ENCODE measurements at places on chromosomes 13 and 19. TPM values are rescaled to one million over a fixed set of nuclear protein-coding genes. Genes with fewer than 3 reads are reported as not detected.

The BBC3 gene
- 8.8 TPM for total RNA-seq

The CYP4F8 gene
- total RNA-seq: not detected

The PGLYRP1 gene
- total RNA-seq: not detected

The NUFIP1 gene
- 4.2 TPM for total RNA-seq

The RHPN2 gene
- 0.83 TPM for total RNA-seq

The PPP5C gene
- total RNA-seq: 39.9 TPM

The PSG4 gene
- not detected for total RNA-seq

The IQCN gene
- 0.52 TPM for total RNA-seq

The ZNF534 gene
- total RNA-seq: 0.63 TPM

The C1QTNF9 gene
- total RNA-seq: 0.83 TPM

The NKG7 gene
- 4.1 TPM for total RNA-seq

The RNF113B gene
- total RNA-seq: not detected

The ICAM5 gene
- 0.33 TPM for total RNA-seq

The CBY2 gene
- total RNA-seq: not detected

The NPHS1 gene
- not detected for total RNA-seq

The MEF2B gene
- not detected for total RNA-seq

The DMKN gene
- 5.5 TPM for total RNA-seq

The P2RY11 gene
- total RNA-seq: 8.6 TPM

The CAPN12 gene
- 0.83 TPM for total RNA-seq

The LNX2 gene
- total RNA-seq: 10.2 TPM

The PSG6 gene
- not detected for total RNA-seq

The ATP12A gene
- total RNA-seq: not detected

The CFAP97D2 gene
- not detected for total RNA-seq

The JSRP1 gene
- total RNA-seq: not detected

The ZNF418 gene
- total RNA-seq: 21.2 TPM

The CABP5 gene
- not detected for total RNA-seq

The SRRM5 gene
- 0.13 TPM for total RNA-seq

The LSR gene
- 12.8 TPM for total RNA-seq

The SIGLEC12 gene
- not detected for total RNA-seq

The CYSLTR2 gene
- total RNA-seq: 1.3 TPM

The IGFL2 gene
- total RNA-seq: not detected

The OR10H1 gene
- total RNA-seq: not detected

The HDGFL2 gene
- total RNA-seq: 43.0 TPM

The C5AR1 gene
- 32.6 TPM for total RNA-seq

The KLK10 gene
- total RNA-seq: not detected

The FBN3 gene
- total RNA-seq: not detected

The ERICH4 gene
- not detected for total RNA-seq

The CLEC17A gene
- total RNA-seq: not detected

The MAB21L1 gene
- 2.9 TPM for total RNA-seq

The OR4F17 gene
- not detected for total RNA-seq

The IGLON5 gene
- not detected for total RNA-seq

The SYT5 gene
- 1.7 TPM for total RNA-seq

The NTF4 gene
- total RNA-seq: not detected

The SIGLEC6 gene
- total RNA-seq: 4.4 TPM

The RNF225 gene
- total RNA-seq: not detected

The CNN1 gene
- total RNA-seq: 2,903 TPM

The TDRD12 gene
- total RNA-seq: 1.3 TPM

The ECSIT gene
- total RNA-seq: 74.9 TPM

The CGB8 gene
- not detected for total RNA-seq

The GDF15 gene
- 5.6 TPM for total RNA-seq

The NLRP7 gene
- total RNA-seq: not detected

The KLF1 gene
- not detected for total RNA-seq

The NLRP11 gene
- not detected for total RNA-seq

The SLC6A16 gene
- total RNA-seq: 2.3 TPM

The IGFL1 gene
- not detected for total RNA-seq

The PSG5 gene
- not detected for total RNA-seq

The FUT2 gene
- total RNA-seq: not detected

All from esophagus muscularis mucosa (tissue), 4 donors.